Substantia nigra (tissue), 51 donors: ENCODE measurements at places on chromosomes 3 and 15.

DNA sequence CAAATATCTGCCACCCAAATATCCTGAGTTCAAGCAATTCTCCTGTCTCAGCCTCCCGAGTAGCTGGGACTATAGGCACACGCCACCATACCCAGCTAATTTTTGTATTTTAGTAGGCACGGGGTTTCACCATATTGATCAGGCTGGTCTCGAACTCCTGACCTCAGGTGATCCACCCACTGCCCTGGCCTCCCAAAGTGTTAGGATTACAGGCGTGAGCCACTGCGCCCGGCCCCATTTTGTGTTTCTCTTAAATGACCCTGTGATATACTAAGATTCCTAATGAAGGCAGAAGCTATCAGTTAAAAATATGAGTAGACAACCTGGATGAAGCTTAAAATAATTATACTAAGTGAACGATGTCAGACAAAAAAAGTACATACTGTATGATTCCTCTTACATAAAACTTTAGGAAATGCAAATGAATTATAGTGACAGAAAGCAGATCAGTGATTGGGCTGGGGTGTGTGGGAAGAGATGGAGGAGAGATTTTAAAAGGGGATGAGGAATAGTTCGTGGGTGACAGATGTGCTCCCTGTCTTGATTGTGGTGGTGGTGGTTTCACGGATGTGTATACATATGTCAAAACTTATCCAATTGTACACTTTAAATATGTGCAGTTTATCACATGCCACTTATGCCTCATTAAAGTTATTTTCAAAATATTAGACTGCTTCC, 3.8 kb upstream of the KLHL40 start:
- DNase-seq: no peak

- no peak for DNase-seq
Observed at GRCh38 chr15:89666858-89667705, 11.8 kb upstream of the KIF7 start.

DNA sequence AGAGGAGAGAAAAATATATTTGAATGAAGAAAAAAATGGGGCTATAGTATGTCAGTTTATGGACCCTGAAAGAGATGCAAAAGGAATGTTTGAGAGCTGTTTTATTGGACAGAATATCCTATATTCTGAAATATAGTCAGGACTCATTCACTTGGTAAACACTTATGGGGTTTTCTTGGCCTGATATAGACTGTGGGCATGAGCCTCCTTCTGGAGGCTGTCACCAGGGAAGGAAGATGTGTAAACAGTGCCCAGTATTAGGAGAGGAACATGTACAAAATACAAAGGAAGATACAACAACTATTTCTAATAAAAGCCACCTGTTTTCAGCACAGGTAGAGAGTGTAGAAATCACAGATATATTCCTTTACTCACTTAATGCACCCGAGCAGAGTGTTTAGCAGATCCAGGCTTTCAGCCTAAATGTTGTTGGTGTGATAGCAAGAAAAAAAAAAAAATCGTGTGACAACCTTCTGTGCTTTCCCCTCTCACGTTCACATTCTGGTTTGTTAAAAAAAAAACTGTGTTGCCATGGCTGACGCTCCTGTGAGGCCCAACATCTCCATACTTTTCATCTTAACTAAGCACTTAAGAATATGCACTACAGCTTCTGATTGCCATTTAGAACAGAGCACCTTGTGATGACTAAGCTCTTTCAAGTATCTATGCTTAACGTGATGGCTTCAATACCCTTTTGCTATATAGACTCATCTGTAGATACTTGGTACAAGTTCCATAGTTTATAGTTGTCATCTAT, 134.1 kb downstream of the MBNL1 start:
- DNase-seq: no peak

- DNase-seq: no peak
Observed at GRCh38 chr3:21543380-21544075, 207.5 kb downstream of the ZNF385D start.

DNA sequence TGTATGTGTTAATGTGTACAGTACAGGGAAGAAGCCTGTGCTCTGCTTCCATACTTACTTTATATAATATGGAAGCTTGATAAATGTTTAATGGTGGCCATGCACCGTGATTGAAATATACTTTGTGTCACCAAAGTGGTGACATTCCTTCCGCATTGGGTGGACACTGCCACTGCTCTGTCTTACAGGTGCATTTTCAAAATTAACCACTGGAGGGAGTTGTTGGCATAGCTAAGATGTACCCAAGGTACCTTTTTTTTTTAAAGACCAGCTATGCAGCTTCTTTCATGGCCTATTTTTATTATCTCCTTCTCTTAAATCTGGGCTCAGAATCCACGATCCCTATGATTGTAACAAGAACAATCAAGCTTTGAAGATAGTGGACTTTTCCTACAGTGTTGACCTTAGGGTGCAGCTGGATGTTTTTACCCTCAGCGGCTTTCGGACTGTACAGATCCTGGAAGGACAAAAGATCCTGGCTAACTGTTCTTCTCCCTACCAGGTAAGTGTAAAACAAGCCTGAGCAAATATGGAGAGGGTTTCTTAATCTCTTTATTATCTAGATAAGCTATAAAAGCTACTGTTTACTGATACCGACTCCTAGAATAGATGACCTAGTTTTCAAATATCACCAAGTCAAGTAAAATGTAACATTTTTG, 21.6 kb upstream of the PAK6 start:
- DNase-seq: no peak

- DNase-seq: no peak
Observed at GRCh38 chr3:126618760-126619159, 36.2 kb downstream of the TXNRD3 start.

DNA sequence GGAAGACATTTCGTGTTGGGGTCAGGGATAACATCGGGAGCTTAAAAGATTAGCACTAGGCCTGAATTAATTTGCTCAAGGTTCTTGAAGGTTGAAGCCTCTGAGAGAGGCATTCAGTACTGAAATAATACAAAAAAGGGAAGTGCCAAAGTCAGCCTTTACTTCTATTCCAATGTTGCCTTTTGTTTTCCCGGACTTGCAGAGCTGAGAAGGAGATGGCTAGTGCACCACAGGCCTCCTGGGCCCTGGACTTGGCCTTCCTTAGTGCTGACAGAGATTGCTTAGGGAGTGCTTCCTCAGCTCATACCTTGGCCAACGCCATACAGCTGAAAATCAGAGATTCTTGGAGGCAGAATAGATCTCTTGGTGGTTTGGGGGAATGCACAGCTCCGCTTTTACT, 333.6 kb upstream of the TBL1XR1 start:
- no peak for DNase-seq

- DNase-seq: no peak
Observed at GRCh38 chr3:25567388-25567787, 97.3 kb downstream of the TOP2B start.

DNA sequence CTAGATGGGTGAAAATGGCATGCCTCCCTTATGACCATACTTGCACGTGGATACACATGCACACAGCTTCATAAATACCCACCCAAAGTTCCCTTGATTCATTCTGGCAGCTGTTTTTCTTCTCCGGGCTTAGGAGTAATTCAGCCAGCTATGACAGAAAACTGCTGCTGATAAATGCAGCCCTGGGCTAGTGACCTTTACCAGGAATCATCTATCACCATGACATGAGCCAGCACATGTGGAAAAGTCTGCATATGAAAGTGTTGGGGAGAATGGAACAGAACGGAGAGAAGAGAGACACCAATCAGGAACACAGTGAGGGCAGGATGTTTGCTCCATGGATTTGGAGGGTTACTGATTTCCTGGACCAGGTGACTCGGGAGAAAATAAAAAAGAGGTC, 706.3 kb downstream of the PDCD6IP start:
- DNase-seq: no peak

GRCh38 chr3:128782282-128783146, 56.5 kb downstream of the RAB7A start:
- DNase-seq: no peak

- DNase-seq: no peak
Observed at GRCh38 chr15:75350601-75351361, 3.9 kb downstream of the NEIL1 start.

DNA sequence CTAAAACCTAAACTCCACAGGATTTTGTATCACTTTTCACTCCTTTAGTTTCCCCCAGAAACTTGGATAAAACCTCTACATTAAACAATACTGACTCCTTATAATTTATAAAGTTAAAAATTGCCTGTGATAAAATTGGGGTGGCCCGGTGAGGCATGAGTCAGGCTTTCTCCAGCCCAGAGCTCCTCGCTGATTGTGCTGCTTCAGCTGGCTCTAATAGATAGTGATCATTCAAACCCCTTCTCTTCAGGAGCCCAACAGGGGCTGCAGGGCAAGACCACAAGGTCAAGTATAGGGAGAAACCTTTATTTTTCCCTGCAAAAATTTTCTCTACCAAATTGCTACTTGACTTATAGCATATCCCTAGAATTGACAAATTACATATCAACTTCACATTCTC, 308.2 kb downstream of the PLCL2 start:
- DNase-seq: no peak

DNA sequence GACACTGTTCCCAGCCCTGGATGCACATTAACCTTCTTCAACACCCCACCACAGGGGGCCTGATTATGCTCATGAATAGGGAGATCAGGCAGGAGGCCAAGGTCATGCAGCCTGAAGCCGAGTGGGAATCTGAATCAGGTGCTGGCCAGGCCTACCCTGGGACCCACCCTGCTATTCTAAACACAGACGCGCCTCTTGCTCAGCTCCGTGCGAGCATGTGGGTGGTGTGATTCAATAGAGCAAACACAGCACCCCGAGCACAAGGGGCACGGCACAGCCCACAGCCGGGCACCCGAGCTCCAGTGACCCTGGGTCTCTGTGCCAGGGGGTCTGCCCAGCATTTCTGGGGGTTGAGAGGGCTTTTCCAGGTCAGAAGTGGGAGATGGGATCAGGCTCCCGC, 24.6 kb upstream of the GRIP2 start:
- no peak for DNase-seq

GRCh38 chr3:138465925-138466324, 31.5 kb downstream of the ESYT3 start:
- no peak for DNase-seq
